Hair follicular keratinocyte (primary cell): ENCODE measurements at places on chromosomes 16 and 17. TPM values are rescaled to one million over a fixed set of nuclear protein-coding genes. Genes with fewer than 3 reads are reported as not detected.

Gene SCARF1
- 0.16 TPM in 1 of 2 replicates, not detected in the other for total RNA-seq

Gene RTN4RL1
- total RNA-seq: 4.4 and 8.0 TPM in 2 replicates

Gene PRR35
- not detected in 2 replicates for total RNA-seq

Gene CDRT15L2
- total RNA-seq: not detected in 2 replicates

Gene HAGH
- 59.8 and 73.5 TPM in 2 replicates for total RNA-seq

Gene PALB2
- total RNA-seq: 8.6 and 12.3 TPM in 2 replicates

Gene C16orf54
- total RNA-seq: not detected in 2 replicates

Gene MEFV
- total RNA-seq: 0.08 TPM in 2 replicates

Gene NUPR1
- 20.5 and 35.1 TPM in 2 replicates for total RNA-seq

Gene GP1BA
- not detected in 2 replicates for total RNA-seq

Gene MMD
- 9.3 and 11.6 TPM in 2 replicates for total RNA-seq

Gene MMP28
- total RNA-seq: 42.0 and 61.6 TPM in 2 replicates

Gene TEKT1
- not detected in 2 replicates for total RNA-seq

Gene EMP2
- total RNA-seq: 17.0 and 23.0 TPM in 2 replicates

Gene MMP15
- 9.1 and 9.5 TPM in 2 replicates for total RNA-seq

Gene KRTAP4-5
- not detected in 2 replicates for total RNA-seq

Gene CFAP52
- total RNA-seq: not detected in 2 replicates

Gene KCNH4
- not detected in 2 replicates for total RNA-seq

Gene HSD11B2
- total RNA-seq: 0.23 TPM in 1 of 2 replicates, not detected in the other

Gene DPEP1
- total RNA-seq: not detected in 2 replicates

Gene PLEKHH3
- total RNA-seq: 24.2 and 29.9 TPM in 2 replicates

Gene KRTAP1-1
- total RNA-seq: not detected in 2 replicates

Gene ZNF213
- 4.4 and 5.8 TPM in 2 replicates for total RNA-seq

Gene CCL7
- total RNA-seq: not detected in 2 replicates

Gene NAGS
- 17.1 TPM in 2 replicates for total RNA-seq

Gene TSPAN10
- total RNA-seq: 0.49 TPM in 1 of 2 replicates, not detected in the other

Gene C17orf67
- total RNA-seq: 0.55 and 1.6 TPM in 2 replicates

Gene CCL4
- not detected in 2 replicates for total RNA-seq

Gene SLC5A10
- total RNA-seq: not detected in 2 replicates

Gene CACNG3
- total RNA-seq: not detected in 2 replicates

Gene HOXB1
- total RNA-seq: not detected in 2 replicates

Gene DRC3
- 0.15 and 0.55 TPM in 2 replicates for total RNA-seq

Gene CTF1
- total RNA-seq: 0.57 and 4.2 TPM in 2 replicates

Gene CES3
- total RNA-seq: 0.78 and 0.99 TPM in 2 replicates

Gene TBC1D16
- total RNA-seq: 20.1 and 26.0 TPM in 2 replicates

Gene TNFRSF12A
- 522 and 714 TPM in 2 replicates for total RNA-seq

Gene STX1B
- total RNA-seq: 0.08 and 0.34 TPM in 2 replicates

Gene CCL16
- total RNA-seq: not detected in 2 replicates

Gene HSF4
- 4.9 and 9.4 TPM in 2 replicates for total RNA-seq

Gene ABCA8
- total RNA-seq: not detected in 2 replicates
